MG63 (cell line): ENCODE measurements at places on chromosomes 5 and 9. TPM values are rescaled to one million over a fixed set of nuclear protein-coding genes. Genes with fewer than 3 reads are reported as not detected.

The FAT2 gene
- not detected in 2 replicates for total RNA-seq

The PLPP7 gene
- total RNA-seq, result 8.1 and 16.3 TPM in 2 replicates

The C5orf24 gene
- 26.2 and 37.6 TPM in 2 replicates for total RNA-seq

The ZCCHC10 gene
- total RNA-seq, result 20.5 and 32.5 TPM in 2 replicates

The FTMT gene
- total RNA-seq, result not detected in 2 replicates

The ALDH1A1 gene
- not detected in 2 replicates for total RNA-seq

The BTNL8 gene
- total RNA-seq, result not detected in 2 replicates

The ADAMTSL2 gene
- total RNA-seq, result 0.10 and 0.72 TPM in 2 replicates

The RBM18 gene
- total RNA-seq, result 8.1 and 10.8 TPM in 2 replicates

The CTSL gene
- total RNA-seq, result 165 and 178 TPM in 2 replicates

The CA9 gene
- 0.40 TPM in 1 of 2 replicates, not detected in the other for total RNA-seq

The TTC39B gene
- 17.2 and 22.2 TPM in 2 replicates for total RNA-seq

The FCN2 gene
- total RNA-seq, result not detected in 2 replicates

The GARIN3 gene
- not detected in 2 replicates for total RNA-seq

The PCDHA2 gene
- 0.44 TPM in 1 of 2 replicates, not detected in the other for total RNA-seq

The PHF24 gene
- total RNA-seq, result not detected in 2 replicates

The IL5 gene
- not detected in 2 replicates for total RNA-seq

The SLC2A8 gene
- total RNA-seq, result 10.8 and 14.2 TPM in 2 replicates

The SLC36A3 gene
- total RNA-seq, result not detected in 2 replicates

The TAF7 gene
- total RNA-seq, result 183 and 217 TPM in 2 replicates

The FOXD4L4 gene
- total RNA-seq, result not detected in 2 replicates

The SHISAL2B gene
- total RNA-seq, result not detected in 2 replicates

The C5orf58 gene
- not detected in 2 replicates for total RNA-seq

The RNF183 gene
- total RNA-seq, result not detected in 2 replicates

The PALM2AKAP2 gene
- 0.07 and 0.56 TPM in 2 replicates for total RNA-seq

The TMOD1 gene
- 0.47 TPM in 1 of 2 replicates, not detected in the other for total RNA-seq

The NKD2 gene
- total RNA-seq, result 3.4 and 5.7 TPM in 2 replicates
